ENCODE measurements at places on chromosomes 6 and 20.

DNA sequence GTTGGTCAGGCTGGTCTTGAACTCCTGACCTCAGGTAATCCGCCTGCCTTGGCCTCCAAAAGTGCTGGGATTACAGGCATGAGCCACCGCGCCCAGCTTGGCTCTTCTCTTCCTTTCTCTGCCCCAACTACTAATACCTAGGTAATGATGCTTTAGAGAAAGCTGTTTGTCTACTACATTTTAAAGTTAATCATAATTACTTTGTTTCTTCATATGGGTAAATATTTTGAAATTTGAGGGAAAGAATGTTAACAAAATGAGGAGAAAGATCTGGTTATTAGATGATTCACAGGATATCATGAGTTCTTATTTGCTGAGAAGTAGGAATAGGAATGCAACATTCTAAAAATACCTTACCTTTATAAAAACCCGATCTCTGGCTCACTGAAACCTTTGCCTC lies 18.4 kb upstream of the PTPRK start:
- DNase-seq: no peak

- DNase-seq: no peak
Measured at GRCh38 chr6:8137529-8137939, 35.2 kb upstream of the EEF1E1 start.

GRCh38 chr6:44257753-44258324 lies 511 bp upstream of the SLC35B2 start:
- DNase-seq: no peak

- DNase-seq: no peak
Measured at GRCh38 chr6:17178754-17179529, 77.1 kb downstream of the STMND1 start.

- no peak for DNase-seq
Measured at GRCh38 chr6:128368213-128368944, 152.0 kb downstream of the PTPRK start.

GRCh38 chr20:50487397-50487796 lies 22.8 kb upstream of the PTPN1 start:
- DNase-seq: no peak

DNA sequence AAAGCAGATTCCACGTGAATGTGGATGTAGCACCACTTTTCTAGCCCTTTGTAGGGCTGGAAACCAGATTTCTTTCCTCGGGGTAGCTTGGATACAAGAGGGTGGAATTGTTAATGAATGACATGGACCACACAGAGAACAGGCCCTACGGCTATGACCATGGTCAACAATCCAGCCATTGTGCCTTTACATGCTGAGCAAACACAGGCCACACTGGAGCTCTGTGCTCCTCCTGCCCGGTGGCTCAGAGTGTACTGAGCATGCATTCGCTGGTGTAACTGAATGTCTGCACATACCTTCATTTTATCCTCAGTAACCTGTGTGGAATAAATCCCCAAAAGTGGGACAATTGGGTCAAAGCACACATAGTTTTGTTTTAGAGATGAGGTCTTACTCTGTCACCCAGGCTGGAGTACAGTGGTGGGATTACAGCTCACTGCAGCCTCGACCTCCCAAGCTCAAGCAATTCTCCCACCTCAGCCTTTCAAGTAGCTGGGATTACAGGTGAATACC lies 32.8 kb downstream of the LRP11 start:
- DNase-seq: no peak

- DNase-seq: no peak
Measured at GRCh38 chr6:89776583-89777233, 42.9 kb downstream of the MDN1 start.

GRCh38 chr20:63416631-63417030 lies 55.5 kb upstream of the CHRNA4 start:
- DNase-seq: no peak

- DNase-seq: no peak
Measured at GRCh38 chr6:167919349-167919748, 78.1 kb upstream of the KIF25 start.

DNA sequence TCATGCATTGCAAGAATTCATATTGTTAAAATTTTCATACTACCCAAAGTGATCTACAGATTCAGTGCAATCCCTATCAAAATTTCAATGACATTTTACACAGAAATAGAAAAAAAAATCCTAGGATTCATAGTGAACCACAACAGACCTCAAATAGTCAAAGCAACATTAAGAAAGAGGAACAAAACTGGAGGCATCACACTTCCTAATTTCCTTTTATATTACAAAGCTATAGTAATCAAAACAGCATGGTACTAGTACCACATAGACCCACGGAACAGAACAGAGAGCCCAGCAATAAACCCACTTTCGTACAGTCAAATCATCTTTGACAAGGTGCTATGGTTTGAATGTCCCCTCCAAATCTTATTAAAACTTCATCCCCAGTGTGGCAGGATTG lies 39.7 kb downstream of the NTSR1 start:
- DNase-seq: no peak

DNA sequence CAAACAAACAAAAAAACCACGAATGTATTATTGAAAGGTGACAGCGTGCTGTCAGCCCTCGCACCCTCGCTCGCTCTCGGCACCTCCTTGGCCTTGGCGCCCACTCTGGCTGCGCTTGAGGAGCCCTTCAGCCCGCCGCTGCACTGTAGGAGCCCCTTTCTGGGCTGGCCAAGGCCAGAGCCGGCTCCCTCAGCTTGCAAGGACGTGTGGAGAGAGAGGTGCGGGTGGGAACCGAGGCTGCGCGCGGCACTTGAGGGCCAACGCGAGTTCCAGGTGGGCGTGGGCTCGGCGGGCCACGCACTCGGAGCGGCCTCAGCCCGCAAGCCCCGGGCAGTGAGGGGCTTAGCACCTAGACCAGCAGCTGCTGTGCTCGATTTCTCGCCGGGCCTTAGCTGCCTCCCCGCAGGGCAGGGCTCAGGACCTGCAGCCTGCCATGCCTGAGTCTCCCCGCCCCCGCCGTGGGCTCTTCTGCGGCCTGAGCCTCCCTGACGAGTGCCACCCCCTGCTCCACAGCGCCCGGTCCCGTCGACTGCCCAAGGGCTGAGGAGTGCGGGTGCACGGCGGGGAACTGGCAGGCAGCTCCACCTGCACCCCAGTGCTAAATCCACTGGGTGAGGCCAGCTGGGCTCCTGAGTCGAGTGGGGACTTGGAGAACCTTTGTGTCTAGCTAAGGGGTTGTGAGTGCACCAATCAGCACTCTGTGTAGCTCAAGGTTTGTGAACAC lies 20.9 kb upstream of the MBOAT1 start:
- DNase-seq: no peak

- DNase-seq: no peak
Measured at GRCh38 chr20:60238992-60239660, 280.9 kb downstream of the CDH26 start.

- no peak for DNase-seq
Measured at GRCh38 chr20:15618912-15619311, 954.3 kb downstream of the KIF16B start.

GRCh38 chr6:10763006-10763405 lies 15.4 kb downstream of the TMEM14B start:
- DNase-seq: no peak

- no peak for DNase-seq
Measured at GRCh38 chr20:48163505-48163904, 378.2 kb upstream of the SULF2 start.

DNA sequence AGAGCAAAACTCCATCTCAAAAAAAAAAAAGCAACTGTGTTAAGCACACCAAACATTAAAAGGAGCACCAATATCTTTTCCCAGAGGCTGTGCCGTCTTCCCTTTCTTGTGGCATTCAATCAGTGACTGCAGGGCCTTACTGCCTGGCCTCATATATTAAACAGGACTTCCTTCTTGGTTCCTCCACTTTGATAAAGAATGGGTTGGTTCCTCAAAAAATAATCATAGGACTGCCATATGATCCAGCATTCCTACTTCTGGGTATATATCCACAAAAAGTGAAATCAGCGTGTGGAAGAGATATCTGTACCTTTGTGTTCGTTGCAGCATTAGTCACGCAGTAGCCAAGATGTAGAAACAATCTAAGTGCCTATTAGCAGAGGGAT lies 40.3 kb upstream of the GFOD1 start:
- DNase-seq: no peak

DNA sequence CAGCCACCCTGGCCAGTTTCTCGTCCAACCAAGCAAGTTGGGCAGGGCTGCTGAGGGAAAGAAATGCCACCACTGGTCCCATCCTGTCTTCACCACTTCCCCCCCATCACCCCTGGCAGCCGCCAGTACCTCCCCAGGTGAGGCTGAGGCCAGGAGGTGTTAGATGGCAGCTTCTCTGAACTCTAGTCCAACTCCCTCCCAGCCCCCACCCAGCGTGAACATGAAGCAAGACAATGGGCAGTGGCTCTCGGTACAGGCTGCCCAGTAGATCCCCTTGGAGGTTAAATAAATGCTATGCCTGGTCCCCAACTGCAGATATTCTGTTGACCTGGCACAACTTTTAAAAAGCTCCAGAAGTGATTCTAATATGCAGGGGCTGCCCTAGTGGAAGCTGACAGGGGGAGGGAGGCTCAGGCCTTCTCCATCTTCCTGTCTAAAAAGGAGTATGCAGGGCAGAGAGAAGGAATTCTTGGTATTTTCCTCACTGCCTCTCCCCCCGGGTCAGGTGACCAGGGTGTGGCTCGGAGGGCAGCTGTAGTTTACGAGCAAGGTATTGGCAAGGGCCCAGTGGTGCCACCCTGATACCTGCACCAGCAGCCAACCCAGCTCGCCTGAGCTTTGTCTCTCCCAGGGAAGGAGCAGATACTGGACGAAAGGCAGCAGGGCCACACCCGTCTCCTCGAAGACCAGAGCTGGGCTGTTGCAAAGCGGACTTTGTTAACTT lies 25.7 kb downstream of the KCNK5 start:
- no peak for DNase-seq

DNA sequence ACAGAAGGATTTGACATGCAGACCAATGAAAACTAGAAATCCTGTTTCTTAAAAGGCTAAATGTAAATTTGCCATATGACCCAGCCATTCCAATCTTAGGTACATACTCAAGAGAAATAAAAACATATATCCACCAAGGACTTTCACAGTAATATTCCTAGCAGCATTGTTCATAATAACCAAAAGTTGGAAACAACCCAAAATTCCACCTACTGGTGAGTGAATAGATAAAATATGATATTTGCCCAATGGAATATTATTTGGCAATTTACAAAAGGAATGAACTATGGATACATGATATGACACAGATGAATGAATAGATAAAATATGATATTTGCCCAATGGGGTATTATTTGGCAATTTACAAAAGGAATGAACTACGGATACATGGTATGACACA lies 22.7 kb downstream of the MTCL3 start:
- no peak for DNase-seq

DNA sequence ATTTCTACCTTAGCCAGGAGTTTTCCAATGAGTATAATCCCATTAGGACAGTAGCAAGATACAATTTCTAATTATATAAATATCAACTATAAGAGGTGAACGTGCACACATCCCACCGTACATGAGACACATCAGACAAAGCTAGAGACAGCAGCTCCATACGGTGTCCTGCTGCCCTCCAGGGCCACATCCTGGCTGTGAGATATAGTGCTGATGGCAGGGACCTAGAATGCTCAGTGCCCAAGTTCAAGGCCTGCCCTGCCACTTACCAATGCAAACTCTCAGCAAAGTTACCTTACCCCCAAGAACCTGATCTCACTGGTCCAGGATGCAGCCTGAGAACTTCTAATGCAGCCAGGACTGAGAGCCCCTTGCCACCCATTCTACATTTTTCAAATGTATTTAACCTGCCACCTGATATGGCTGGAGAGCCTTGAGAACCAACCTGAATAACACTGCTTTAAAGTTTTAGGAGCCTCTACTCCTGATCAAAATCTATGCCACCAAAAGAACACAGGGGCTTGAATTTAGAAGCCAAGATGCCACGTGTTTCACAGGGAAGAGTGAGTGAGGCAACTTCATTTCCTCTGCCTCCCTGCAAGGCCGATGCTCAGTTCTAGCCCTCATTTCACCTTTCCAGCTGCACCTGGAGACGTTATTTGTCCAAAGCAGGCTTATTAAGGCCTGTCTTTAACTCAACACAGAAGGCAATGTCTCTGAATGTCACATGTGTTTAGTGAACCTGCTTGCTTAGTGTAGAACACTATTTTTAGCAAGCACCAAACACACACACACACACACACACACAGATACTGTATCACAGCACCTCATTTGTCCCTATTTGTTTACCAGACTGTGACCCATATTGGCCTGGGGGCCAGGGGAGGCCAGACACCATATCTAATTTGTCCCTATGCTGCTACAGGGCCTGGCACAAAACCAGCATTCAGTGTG lies 6.1 kb downstream of the NFATC2 start:
- DNase-seq: no peak

DNA sequence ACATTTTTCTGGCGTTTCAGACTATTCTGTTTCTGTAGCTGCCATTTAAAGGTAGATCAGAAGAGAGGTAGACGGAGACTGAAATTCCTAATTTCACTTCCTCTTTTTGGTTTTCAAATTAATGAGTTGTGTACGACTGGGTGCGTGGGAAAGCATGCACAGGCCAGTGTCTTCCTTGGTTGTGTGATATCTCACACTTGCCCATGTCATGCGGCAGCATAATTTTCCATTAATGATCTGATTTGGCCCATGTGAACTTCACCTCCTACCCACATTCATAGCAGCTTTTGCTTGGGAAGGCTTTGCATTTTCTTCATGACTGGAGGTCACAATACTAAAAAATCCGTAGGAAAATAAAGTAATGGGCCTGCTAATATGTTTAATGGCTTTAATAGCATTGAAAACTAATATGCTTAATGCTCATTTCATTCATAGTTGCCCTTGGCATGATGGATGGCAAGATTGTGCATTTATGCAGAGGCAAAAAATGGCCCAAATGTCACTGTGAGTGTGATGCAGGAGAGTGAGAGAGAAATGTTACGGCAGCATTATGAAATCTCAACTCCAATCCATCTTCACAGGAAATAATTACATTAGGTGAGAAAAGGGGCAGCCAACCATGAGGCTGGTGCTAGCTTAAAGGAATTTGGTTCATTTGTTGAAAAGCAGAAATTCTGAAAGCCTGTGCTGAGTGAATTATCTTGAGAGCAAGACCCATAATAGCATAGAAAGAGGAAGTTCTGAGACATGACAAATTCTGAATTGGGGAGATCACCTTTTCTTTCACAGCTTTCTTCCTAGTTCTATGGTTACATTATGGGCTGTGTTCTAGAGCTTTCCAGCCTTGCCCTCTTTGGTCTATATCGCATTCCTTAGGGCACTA lies 69.0 kb upstream of the UST start:
- no peak for DNase-seq

GRCh38 chr6:6557886-6558285 lies 30.6 kb upstream of the LY86 start:
- DNase-seq: no peak

- no peak for DNase-seq
Measured at GRCh38 chr20:7496394-7496991, 443.8 kb downstream of the HAO1 start.

DNA sequence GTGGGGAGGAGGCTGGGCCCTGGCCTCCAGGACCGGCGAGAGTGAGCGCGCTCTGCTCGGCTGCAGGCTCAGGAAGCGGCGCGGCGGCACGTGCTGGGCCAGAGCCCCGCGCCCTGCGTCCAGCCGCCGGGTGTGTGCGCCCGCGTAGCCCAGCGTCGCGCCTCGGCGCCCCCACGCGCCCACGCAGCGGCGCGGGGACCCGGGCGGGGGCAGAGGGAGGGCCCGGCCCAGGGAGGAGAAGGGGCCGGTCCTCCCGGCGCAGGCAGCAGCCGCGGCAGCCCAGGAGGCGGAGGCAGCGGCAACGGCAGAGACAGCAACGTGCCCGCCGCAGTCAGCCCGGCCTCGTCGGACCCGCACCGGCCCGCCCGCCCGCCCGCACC lies at the start of gene EYA2:
TSS of gene EYA2 (plus strand) at position 265 of the 380 bp plus-strand sequence. CDS start 95,168 bp downstream, outside the sequence.
- DNase-seq: no peak

GRCh38 chr20:29349836-29350235 lies 1907.6 kb upstream of the DEFB115 start:
- no peak for DNase-seq
